ENCODE measurements at places on chromosomes 6 and 20. TPM values are rescaled to one million over a fixed set of nuclear protein-coding genes. Genes with fewer than 3 reads are reported as not detected.

Gene FABP7
- total RNA-seq: not detected

Gene PRRT1
- total RNA-seq: 0.58 TPM

Gene CD24
- 236 TPM for total RNA-seq

Gene TCP1
- total RNA-seq: 224 TPM

Gene CST5
- not detected for total RNA-seq

Gene RNF144B
- total RNA-seq: 0.37 TPM

Gene LINC00237
- total RNA-seq: not detected

Gene TP53TG5
- not detected for total RNA-seq

Gene BFSP1
- 3.8 TPM for total RNA-seq

Gene FERMT1
- 16.5 TPM for total RNA-seq

Gene SLC44A4
- not detected for total RNA-seq

Gene L3MBTL1
- 1.7 TPM for total RNA-seq

Gene MLIP
- total RNA-seq: not detected

Gene PROKR2
- total RNA-seq: not detected

Gene EFCAB8
- not detected for total RNA-seq

Gene AIF1
- not detected for total RNA-seq

Gene CCN6
- total RNA-seq: not detected

Gene RCAN2
- not detected for total RNA-seq

Gene LPA
- total RNA-seq: 0.10 TPM

Gene LY6G6D
- not detected for total RNA-seq
